ENCODE measurements at places on chromosomes 1 and 21. TPM values are rescaled to one million over a fixed set of nuclear protein-coding genes. Genes with fewer than 3 reads are reported as not detected.

GRCh38 chr1:101025283-101025656 is 314 bp downstream of the DPH5 start:
- DNase-seq = no peak

- DNase-seq = peak; percentile 58
Measured at GRCh38 chr1:246930830-246931548, 759 bp downstream of the AHCTF1 start.

The SLC25A24 gene
- total RNA-seq = 41.1 TPM

The SH3D21 gene
- total RNA-seq = 9.5 TPM

GRCh38 chr1:33791251-33791650 is 72.6 kb upstream of the HMGB4 start:
- no peak for DNase-seq

- no peak for DNase-seq
Measured at GRCh38 chr1:45913183-45913683, 109.8 kb downstream of the MAST2 start.

The TTC39A gene
- 36.3 TPM for total RNA-seq

The VWA5B1 gene
- total RNA-seq = 41.9 TPM

DNA sequence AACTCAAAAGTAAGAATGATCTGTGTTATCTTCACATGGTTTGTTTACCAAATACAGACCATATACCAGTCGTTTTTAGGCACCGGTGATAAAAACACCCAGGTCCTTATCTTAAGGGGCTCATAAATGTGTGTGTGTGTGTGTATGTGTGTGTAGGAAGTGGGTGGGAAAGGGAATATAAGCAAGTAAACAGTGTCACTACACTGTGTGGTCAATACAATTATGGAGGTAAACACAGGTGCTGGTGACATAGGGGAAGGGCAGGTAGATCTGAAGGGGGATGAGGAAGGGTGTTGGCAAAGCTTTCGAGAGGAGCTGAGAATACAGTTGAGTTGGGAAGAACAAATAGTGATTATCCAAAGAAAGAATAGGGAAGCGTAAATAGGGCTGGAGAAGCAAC is 19.1 kb upstream of the MRPS6 start:
- no peak for DNase-seq

DNA sequence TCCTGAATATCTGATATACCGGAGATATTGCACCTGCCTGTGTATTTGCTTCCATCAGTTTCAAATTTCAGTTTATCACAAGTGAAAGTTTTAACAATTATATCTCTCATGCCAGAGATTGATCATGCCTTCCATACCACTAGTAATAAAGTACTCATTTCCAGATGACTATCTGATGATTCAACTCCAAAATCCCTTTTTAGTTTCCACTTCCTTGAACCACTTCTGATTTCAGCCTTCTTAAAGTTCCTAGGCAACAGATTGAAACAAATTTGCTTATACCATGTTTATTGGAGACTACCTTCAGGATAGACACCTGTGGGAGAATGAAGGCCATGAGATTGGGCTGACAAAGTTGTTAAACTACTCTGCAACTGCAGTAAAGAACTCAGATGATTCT is 21.5 kb upstream of the COL11A1 start:
- DNase-seq = no peak

GRCh38 chr1:97919585-97920261 is 1.1 kb downstream of the DPYD start:
- DNase-seq = no peak

GRCh38 chr1:81111818-81112217 is 688.9 kb upstream of the ADGRL2 start:
- no peak for DNase-seq

DNA sequence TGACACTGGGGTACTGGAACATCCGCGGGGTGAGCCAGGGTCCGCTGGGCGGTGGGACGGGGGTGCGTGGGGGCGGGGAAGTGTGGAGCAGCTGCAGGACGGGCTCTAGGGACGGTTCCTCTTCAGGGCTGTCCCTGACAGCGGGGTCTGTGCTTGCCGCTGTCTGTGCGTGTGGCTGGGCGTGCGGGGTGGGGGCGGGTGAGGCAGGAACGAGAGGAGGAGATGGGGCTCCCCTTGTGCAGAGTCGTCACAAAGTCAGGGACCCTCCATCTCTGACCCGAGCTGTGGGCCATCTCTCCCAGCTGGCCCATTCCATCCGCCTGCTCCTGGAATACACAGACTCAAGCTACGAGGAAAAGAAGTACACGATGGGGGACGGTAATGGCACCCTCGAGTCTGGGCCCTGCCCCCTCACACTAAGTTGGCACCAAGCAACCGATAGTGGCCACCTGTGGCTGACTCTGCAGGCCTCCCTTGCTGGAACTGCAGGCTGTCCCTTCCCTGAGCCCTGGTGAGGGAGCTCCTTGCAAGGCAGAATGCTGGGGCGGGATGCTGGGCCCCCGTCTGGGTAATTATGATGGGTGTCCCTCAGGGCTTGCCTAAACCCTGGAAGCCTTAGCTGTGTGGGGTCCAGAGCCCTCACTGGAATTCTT is 392 bp downstream of the GSTM2 start:
- DNase-seq = no peak

DNA sequence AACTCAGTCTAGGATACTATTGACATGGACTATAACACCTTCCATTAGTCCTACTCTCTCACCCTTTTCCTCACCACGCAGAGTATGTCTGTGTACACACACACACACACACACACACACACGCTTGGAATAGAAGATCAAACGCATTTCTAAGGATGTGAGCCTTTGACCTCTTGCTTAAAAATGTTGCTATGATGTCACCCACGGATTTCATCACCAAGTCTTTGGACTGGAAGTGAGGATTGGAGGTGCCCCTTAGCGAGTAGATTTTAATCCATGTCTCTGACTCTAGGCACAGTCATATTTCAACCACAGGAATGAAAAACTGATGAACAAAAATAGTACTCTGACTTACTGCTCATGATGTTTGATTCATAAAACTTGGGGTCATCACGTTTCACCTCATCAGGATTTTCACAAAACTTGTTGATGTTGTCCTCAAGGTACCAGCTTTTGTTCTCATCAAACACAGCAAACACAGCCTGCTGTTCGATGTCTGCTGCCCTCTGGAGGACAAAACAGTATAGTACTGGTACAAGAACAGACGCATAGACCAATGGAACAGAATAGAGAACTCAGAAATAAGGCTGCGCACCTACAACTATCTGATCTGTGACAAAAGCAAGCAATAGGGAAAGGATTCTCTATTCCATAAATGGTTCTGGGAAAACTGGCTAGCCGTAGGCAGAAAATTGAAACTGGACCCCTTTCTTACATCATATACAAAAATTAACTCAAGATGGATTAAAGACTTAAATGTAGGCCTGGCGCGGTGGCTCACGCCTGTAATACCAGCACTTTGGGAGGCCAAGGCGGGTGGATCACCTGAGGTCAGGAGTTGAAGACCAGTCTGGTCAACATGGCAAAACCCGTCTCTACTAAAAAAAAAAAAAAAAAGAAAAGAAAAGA is 39.9 kb downstream of the F5 start:
- DNase-seq = peak; percentile 70

GRCh38 chr21:44682580-44683151 is 703 bp upstream of the KRTAP12-1 start:
- DNase-seq = no peak

GRCh38 chr1:179781962-179782361 is 38.9 kb downstream of the FAM163A start:
- DNase-seq = peak; percentile 48

The KDM5B gene
- total RNA-seq = 139 TPM

- no peak for DNase-seq
Measured at GRCh38 chr1:119869995-119870394, 26.3 kb downstream of the ADAM30 start.

- no peak for DNase-seq
Measured at GRCh38 chr1:212920246-212920645, 30.1 kb upstream of the VASH2 start.

The COL8A2 gene
- 8.0 TPM for total RNA-seq

DNA sequence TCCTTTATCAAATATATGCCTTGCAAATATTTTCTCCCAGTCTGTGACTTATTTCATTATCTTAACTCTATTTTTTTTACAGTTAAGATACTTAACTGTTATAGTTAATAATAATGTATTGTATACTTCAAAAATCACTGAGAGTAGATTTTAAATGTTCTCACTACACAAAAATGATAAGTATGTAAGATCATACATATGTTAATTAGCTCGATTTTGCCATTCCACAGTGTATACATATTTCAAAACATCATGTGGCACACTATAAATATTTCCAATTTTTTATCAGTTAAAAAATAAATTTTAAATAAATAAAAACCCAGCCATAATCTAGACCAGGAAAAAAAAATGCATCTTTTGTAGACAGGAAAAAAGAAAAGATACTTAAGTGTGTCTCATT is 27.2 kb downstream of the CTTNBP2NL start:
- DNase-seq = no peak

GRCh38 chr1:185741551-185741950 is 7.4 kb downstream of the HMCN1 start:
- DNase-seq = no peak

The PRKAA2 gene
- total RNA-seq = 7.1 TPM

DNA sequence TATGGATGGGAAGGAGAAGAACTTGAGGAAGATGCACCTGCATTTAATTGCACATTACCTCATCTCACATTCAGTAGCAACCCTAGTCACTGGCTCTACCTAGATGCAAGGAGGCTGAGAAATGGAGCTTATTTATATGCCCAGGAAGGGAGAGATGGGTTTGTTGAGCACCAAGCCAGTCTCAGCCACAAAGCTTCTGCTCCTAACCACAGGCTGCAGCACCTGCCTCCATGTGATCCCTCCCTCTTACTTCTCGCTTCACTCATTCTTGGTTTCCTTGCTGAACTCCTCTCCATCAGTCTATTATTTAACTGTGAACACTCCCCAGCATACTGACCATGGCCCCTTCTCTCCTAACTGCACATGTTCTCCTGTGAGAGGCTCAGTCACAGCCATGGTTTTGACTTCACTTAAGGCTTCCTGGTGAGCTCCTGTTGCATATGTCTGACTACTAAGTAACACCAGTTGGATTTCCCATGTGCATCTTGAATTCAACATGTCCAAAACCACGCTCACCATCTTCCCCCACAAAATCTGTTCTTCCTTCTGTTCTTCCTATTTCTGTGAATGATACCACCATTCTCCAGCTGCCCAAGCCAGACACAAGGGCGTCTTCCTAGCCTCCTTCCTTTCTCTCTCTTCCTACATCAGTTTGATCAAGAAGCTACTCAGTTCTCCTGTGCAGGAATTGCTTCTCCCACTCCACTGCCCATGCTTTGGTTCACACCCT is 139.8 kb downstream of the AK5 start:
- DNase-seq = no peak

GRCh38 chr1:23403735-23404486 is 20.6 kb downstream of the TCEA3 start:
- DNase-seq = peak; percentile 96

DNA sequence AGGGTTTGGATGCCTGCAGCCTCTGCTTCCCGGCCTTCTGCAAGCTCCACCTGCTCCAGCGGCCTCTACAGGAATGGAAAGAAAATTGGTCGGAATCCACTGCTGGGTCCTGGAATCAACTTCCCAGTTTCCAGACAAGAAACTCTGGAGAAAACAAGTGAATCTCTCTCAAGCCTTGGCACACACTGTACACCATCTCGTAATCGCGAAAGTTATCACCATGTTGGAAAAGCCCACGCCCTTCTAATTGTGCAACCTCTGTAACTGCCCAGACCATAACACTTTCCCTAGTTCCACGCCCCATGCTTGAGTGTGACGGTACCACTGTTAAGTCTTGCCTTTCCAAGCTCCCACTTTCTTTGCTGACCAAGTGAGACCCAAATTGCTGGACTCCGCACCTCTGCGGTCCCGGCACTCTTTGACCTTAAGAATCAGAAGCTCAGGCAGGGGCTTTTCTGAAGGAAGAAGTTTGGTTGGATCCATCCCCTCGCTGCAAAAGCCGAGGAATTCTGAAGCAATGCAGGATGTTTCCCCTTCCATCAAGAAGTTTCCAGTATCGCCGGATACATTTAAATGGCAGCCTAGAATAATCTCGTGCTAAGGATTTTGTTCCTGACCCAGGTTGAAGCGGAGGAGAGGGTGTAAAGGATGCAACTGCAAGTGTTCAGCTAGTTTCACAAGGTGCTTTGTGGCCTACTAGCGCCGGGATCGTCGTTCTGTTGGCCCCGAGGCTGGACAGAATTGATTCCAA is 6.2 kb downstream of the NR5A2 start:
- DNase-seq = no peak

DNA sequence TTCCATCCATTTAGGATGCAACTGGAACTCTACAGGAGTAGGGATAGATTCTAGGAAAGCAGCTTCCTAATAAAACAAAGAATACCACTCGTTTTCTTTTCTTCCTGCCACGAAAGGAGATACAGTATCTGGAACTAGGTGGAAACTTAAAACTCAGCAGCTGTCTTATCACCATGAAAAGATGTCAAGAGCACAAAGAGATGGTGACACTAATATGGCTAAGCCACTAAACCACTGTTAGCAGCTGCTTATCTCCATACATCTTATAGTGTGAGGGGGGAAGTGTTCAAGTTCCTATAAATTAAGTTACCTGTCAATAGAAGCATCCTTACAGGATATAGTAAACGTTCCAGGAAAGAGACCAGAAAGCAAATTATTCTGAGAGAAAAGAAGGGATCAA is 162.5 kb downstream of the TYW3 start:
- no peak for DNase-seq

- no peak for DNase-seq
Measured at GRCh38 chr1:242673652-242674051, 149.2 kb upstream of the PLD5 start.

DNA sequence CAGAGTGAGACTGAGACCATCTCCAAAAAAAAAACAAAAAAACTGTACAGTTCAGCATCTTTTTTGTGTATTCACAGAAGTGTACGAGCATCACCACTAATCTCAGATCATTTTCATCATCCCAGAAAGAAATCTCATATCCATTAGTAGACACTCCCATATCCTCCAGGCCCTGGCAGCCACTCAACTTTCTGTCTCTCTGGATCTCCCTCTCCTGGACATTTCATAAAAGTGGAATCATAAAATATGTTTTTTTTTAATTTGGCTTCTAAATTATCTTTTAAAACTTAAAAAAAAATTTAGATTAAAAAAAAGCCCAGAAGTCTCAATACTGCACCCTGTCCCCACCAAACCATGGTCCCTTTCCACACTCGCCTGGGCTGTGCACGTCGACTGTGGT is 22.1 kb downstream of the RIPPLY3 start:
- DNase-seq = no peak

DNA sequence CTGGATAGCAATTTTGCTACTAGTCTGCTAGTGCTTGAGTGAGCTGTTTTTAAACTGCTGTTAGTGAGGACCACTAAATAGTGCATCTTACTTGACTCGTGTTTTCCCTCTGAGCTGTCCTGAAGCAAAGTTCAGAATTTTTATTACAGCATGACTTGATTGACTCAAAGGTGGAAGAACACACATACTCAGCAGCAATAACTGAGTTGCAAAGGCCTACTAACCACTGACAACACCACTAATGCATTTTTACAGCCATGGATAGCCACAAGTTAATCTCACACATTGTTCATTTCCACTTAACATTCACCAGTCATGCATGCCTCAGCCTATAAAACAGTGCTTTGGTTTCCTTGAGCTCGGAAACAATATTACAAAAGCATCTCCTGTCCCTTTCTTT is 148.7 kb downstream of the RUNX1 start:
- DNase-seq = no peak

The DDX20 gene
- total RNA-seq = 18.4 TPM

GRCh38 chr1:204506969-204507316 is 9.3 kb upstream of the MDM4 start:
- peak; percentile 92 for DNase-seq
